ENCODE measurements at places on chromosomes 16 and 17.

DNA sequence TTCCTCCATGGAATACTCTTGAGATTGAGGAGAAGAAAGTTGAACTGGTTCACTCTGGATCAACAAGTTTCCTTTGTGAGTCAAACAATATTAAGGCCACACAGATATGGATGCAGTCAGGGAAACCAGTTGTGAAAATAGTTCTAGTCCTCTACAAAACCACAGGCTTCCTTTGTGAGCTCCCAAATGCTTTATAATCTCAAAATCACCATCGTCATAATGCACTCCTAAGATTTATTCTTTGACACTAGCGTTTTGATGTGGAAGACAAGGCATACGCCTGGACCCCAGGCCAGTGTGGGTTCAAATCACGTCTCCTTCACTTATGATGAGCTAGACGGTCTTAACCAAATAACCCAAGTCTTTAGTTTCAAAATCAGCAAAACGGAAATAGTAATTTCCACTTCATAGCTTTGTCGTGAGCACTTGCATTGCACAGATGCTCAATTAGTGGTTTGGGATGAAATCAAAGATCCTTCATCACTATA lies 142.6 kb downstream of the STX8 start:
- DNase-seq, result no peak

- no peak for DNase-seq
Observed at GRCh38 chr17:21131137-21131536, 4.4 kb downstream of the DHRS7B start.

GRCh38 chr17:39277110-39277509 lies 51.4 kb upstream of the STAC2 start:
- no peak for DNase-seq

DNA sequence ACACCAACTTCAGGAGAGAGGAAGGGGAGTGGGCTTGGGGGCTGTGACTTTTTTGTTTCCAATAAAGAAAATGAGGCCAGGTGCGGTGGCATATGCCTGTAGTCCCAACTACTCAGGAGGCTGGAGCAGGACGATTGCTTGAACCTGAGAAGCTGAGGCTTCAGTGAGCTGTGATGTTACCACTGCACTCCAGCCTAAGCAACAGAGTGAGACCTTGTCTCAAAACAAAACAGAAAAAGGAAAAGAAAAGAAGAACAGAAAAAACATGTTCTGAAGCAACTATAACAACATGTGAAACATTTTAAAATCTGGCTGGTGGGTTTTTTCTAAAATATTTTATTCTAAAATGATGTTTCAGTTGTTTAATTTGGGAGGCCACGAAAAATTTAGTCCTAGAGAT lies 554.0 kb upstream of the ZFHX3 start:
- no peak for DNase-seq

DNA sequence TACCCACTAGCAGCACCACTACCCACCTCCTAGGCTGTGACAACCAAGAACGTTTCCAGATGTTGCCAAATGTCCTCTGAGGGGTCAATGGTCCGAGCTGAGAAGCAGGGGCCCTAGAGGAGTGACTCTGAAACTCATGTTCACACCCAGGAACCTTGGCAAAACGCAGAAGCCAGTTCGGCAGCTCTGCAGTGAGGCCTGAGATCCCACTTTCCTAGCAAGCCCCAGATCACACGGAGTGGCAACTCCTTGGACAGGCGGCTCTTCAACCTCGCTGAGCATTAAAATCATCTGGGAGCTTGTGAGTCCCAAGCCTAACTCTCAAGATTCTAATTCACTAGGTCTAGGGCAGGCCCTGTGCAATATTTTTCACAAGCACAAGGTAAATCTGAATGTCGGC lies 17.3 kb downstream of the ELAC2 start:
- no peak for DNase-seq

DNA sequence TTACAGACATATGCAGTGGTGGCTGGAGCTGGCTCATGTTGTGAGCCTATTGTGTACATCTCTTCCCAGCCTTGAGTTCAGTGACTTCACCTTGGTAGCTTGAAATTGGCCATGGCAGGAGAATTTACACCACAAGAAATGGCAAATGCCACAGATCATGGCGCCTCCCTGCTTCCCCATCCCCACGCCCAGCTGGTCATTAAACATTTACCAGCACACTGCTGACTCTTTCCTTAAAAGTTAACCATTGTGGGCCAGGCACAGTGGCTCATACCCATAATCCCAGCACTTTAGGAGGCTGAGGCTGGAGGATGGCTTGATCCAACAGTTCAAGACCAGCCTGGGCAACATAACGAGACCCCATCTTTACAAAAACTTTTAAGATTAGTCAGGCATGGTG lies 22.6 kb upstream of the ITGB4 start:
- no peak for DNase-seq

DNA sequence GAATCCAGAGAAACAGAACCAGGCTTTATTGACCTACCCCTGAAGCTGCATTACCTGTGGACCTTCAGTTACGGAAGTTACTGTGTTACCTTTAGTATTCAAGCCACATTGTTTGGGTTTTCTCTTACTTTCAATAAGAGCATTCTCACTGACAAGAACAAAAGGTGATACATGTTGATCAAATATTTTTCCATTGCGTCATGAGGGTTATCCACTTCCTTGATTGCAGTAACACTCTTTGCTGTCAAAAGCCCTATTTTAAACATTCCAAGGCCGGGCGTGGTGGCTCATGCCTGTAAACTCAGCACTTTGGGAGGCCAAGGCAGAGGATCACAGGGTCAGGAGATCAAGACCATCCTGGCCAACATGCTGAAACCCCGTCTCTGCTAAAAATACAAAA lies 28.6 kb upstream of the PAFAH1B1 start:
- DNase-seq, result no peak

DNA sequence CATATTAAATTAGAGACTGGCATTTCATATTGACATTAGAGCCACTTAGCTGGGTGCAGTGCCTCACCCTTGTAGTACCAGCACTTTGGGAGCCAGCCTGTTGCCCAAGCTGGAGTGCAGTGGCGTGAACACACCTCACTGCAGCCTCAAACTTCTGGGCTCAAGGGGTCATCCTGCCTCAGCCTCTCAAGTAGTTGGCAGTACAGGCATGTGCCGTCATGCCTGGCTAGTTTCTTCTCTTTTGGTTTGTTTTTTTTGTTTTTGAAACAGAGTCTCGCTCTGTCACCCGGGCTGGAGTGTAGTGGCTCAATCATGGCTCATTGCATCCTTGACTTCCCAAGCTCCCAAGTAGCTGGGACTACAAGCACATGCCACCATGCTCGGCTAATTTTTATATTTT lies 8.7 kb downstream of the PPM1E start:
- DNase-seq, result no peak

- DNase-seq, result no peak
Observed at GRCh38 chr16:21598701-21599121, 666 bp upstream of the METTL9 start.

GRCh38 chr16:31198207-31198882 lies 4.2 kb downstream of the PYCARD start:
- no peak for DNase-seq

DNA sequence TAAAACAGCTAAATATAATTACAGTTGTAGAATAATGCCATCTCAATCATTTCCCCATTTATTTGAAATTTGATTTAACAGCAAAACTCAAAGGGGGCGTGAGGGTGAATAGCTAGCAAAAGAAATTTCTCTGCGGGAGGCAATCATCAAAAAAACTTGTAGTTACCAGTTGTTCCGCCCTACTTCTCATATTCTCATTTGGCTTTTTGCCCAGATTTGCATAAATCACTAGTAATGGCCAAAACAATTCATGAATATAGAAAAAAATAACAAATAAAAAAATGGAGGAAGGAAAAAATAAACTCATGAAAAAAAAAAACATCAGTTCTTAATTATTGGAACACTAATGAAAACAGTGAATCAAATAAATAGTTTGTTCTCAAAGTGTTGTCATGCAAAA lies 722.6 kb upstream of the KIF2B start:
- no peak for DNase-seq

Measured in ecto neural progenitor cell (in vitro differentiated cells).